ENCODE measurements at places on chromosomes 6 and 20.

DNA sequence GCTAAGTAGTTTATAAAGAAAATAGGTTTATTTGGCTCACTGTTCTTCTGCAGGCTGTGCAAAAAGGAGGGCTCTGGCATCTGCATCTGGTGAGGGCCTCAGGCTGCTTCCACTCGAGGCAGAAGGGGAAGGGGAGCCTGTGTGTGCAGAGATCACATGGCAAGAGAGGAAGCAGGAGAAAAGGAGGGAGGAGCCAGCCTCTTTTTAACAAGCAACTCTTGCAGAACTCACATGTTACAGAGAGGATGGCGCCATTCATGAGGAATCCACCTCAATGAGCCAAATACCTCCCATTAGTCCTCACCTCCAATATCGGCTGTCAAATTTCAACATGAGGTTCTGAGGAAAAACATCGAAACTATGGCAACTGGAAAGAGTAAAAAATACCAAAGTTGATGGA lies 666.6 kb upstream of the SLC35B3 start:
- no peak for DNase-seq

DNA sequence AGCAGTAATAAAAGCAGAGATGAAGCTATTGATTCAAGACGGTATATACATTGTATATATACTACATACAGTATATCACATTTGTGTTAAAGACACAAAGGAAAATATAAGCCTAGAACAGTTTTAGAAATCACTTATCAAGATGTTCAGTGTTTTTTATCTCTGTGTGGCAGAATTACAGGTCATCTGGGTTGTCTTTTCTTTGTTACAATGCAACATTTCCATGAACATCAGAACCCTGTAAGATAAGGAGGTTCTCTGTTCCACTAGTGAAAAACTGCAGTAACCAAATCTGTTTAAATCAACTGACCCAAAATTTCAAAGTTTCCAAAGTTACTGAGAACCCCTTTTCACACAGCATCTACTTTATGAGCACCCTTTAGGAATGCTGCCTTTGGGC lies 42.2 kb downstream of the B4GALT5 start:
- DNase-seq: no peak

DNA sequence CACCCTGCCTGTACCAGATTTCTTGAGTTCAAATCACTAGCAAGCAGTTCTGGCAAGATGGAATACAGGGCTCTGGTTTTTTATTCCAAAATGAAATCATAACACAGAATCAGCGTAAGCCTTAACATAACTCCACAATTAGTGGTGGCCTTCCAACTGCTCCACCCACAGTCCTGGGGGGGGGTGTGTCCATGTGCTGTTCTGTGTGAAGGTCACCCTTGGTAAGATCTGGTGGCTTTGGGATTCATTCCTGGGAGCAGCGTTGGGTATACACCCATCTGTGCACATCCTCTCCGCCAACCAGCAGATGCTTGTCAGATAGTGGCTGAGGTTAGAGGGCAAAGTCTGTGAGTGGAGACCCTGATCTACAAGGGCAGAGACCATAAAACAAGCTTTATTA lies 49.9 kb upstream of the CD83 start:
- DNase-seq: no peak

DNA sequence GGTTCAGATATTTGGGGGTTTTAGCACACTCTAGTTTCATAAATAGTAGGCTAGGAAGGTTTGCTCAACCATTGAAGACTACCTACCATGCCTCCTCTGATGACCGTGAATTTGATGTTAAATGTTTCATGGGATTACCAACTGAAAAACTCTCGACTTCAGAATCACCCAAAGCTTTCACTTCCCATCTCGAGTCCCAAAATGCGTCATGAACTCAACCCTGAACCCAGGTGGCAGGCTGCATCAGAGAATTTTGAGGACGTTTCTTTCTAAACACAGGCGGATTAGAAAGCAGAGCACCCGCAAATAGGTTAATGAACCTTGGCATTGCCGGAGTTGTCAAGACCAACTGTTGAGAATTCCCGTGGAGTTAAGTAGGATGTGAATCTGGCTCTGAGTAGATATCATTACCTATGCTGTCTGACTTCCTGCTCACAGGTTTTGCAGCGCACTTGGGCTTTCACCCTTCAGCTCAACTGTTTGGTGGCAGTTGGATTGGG lies 98.4 kb upstream of the ADTRP start:
- no peak for DNase-seq

DNA sequence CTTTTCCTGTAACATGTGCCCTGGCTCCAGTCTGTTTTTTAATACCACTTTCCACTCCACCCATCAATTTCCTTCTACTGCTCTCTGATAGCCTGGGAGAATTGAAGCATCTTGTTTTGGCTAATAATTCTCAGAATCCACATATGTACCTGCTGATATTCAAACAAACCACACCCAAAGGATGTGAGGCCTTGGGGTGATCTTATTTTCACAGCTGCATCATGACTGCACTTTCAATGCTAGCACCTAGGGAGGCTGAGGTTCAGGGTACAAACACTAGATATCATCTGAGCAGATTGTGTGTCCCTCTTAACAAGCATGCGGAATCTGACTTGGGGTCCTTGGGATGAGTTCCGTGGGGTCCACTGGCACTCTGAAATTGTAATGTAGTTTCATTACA lies 12.7 kb downstream of the FNDC1 start:
- DNase-seq: no peak

- DNase-seq: peak; percentile 29
These were observed 78.5 kb upstream of the PHACTR1 start for GRCh38 chr6:12637960-12638641.

GRCh38 chr20:22520381-22520780 lies 64.0 kb downstream of the FOXA2 start:
- no peak for DNase-seq

DNA sequence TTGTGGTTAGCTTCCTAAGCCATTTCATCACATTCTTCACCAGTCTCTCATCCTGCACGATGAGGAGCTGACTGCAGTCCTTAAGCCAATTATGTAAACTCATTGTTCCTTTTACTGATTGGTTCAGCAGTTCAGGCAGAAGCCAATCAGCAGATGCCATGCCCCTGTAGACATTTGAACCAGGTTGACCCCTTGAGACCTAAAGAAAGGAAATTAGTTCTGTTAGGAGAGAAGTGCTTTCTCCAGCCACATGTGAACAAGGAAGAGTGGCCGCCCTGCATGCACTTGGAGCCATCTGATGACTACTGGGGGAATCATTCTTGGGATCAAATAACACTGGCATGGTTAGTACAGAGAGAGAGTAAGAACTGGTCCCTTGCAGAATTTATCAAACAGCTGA lies 535.2 kb upstream of the ID4 start:
- no peak for DNase-seq

GRCh38 chr6:34695729-34696188 lies 808 bp downstream of the ILRUN start:
- no peak for DNase-seq

- no peak for DNase-seq
These were observed 17.6 kb downstream of the BPIFB4 start for GRCh38 chr20:33097001-33097400.

DNA sequence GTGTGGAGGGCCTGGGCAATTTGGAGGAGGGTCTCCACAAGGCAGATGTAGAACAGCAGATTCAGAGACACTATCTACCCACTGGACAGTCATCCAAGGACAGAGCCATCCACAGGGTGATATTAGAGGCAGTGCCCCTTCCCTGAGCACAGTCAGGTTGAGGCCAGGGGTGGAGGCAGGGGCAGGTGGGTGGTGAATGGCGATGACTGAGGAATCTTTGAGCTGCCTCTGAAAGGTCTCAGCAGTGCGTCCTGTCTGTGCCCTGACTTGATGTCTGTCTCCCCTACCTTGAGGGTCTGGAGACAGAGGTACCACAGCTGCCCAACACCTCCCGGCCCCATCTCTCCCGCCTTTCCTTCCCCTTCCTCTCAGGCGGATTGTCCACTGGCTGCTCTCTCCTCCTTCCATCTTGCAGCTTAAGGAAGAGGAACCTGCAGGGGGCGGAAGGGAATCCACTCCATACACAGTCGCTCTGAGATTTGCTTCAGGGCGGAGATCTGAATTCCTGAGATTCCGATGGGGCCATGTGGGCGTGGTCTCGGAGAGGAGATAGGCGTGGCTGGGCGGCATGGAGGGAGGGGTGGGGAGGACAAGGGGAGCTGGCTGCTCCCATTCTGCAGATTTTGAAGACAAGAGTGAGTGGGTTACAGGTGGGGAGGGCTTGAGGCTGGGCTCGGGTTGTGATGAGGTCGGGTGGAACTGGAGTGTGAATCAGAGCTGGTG lies 1.7 kb downstream of the MUCL3 start:
- no peak for DNase-seq

DNA sequence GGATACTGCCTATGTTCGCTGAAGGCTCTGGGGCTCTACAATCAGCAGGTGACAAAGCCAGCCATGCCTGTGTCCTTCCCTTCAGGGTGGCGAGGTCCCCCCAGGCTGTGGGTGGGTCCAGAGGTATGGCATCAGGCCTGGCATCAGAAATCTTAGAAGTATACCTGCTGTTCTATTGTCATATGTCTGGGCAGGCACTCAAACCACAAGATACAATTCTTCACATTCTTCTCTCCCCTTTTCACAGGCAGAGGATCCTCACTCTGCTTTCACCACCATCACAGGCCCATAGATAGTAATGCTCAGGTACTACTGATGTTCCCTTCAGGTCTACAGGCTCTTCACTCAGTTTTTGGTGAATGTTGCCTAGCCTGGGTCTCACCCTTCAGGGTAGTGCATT lies 1180.0 kb upstream of the CITED2 start:
- DNase-seq: no peak
